Muscle of arm (tissue), 14 donors: ENCODE measurements at places on chromosomes 7 and 10.
A peak's percentile ranks its signal among the peaks of the same experiment; 100 is the strongest.

DNA sequence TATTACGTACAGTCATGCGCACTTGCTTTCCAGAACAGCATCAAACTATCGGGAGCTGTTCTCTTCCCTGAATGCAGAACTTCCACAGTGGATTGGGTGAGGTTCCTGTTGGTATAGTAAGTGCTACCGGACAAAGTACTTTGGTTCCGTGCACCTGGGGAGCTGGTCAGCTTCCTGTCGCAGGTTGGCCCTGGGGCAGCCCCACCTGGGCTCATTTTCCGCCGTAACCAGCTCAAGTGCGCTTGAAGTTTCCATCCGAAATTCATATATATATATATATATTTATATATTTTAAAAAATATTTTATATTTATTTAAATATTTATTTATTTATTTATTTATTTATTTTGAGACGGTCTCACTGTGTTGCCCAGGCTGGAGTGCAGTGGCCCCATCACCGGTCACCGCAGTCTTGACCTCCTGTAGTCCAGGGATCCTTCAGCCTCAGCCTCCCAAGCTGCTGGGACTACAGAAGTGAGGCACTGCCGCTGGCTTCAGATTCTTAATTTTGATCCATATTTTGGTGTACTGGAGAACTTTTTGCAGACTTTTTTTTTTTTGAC lies 6.5 kb downstream of the SCART1 start:
- no peak for DNase-seq

DNA sequence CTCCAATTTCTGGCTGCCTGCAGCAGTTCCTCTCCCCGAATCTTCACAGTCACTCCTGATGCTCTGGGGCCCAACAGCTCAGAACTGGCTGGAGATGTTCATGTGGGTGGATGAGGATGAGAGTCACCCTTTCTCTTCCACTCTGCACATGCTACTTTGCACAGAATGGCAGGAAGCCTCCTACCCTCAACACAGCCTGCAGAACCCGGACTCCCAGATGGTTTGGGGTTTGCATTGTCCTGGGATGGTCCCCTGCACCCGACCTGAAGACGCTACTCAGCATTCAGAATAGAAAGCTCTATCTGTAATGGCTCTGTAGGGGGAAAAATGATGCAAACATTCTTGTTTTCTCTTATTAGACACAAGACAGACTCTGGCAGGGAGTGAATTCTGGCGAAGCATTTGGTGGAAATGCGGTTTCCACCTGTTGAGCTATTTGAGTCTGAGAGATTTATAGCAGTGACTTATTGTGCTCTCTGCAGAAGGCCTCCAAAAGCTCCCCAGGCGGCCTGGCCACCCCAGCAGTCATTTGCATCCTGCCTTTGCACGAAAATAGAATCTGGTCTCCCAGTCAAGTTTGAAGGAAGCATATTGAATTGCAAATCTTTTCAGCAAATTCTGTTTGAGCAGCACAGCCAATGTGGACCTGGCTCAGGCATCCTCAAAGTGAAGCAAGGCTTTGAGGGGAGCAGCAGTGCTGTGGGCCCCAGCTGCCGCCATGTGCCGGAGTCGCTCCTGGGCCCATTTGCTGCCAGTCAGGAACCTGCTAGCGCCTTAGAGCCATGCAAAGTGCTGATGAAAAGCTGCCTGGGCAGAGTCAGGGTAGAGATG lies 309.3 kb downstream of the TCERG1L start:
- peak; percentile 16 for DNase-seq

DNA sequence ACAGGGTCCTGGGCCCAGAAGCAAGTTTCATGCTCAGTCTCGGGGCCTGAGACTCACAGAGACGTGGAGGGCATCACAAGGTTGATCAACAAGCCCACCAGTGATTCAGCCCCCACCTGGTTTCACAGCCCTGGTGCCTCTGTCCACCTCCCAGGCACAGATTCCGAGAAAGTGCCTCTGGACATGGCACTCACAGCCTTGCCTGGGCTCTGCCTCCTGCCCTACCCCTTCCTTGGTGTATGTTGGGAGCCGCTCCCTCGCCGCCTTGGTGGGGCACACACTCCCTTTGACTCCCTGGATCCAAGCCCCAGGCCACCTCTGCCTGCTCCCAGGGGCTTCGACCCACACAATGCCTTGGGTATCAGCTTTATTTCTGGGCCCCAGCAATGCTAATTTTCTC lies 200.8 kb upstream of the PPP2R2D start:
- no peak for DNase-seq

DNA sequence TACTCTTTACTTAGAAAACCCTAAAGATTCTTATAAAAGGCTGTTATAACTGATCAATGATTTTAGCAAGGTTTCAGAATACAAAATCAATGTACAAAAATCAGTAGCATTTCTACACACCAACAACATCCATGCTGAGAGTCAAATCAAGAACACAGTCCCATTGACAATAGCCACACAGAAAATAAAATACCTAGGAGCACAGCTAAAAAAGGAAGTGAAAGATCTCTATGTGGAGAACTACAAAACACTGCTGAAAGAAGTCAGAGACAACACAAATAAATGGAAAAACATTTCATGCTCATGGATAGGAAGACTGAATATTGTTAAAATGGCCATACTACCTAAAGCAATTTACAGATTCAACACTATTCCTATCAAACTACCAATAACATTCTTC lies 427.0 kb downstream of the KCNMA1 start:
- no peak for DNase-seq

- no peak for DNase-seq
Measured at GRCh38 chr7:124989911-124990310, 60.3 kb upstream of the POT1 start.

DNA sequence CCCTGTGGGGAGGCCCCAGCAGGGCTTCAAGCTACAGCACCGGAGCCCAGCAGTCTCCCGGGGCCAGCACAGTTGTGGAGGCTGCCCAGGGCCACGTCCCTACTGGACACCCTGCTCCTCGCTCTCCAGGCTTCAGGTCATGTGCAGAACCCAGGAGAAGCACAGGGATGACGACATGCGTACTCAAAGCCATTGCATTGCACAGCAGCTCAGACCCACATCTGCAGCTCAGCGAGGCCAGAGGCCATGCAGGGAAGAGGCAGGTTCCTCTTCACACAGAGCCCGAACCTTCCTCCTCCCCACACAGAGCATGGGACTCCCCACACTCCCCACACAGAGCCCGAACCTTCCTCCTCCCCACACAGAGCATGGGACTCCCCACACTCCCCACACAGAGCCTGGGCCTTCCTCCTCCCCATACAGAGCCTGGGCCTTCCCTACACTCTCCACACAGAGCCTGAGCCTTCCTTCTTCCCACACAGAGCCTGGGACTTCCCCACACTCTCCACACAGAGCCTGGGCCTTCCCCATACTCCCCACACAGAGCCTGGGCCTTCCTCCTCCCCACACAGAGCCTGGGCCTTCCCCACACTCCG lies 12.3 kb downstream of the CFAP46 start:
- DNase-seq, result no peak

DNA sequence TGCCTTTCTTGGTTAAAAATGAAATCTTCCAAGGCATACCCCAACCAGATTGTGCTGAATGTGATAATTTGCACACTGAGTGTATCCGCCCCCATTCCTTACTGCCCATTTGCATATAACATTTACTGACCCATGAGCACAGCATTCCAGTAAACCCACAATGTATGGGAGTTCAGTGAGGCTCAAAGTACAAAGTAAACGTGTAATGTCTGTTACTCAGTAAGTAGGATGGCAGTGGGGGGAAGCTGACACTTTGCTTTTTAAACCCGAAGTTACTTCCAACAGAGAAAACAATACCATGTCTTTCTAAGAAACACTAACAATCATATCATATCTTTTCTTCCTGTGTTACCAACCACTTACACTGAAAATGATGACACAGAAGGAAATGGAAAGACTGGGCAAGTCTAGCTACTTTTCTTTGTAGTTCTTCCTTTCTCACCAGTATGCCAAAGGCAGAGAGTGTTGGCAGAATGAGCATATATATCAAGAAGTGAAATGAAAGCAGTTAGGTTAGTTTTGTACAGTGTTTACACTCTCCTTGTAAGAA lies 27.1 kb upstream of the SOSTDC1 start:
- DNase-seq, result no peak

- DNase-seq, result no peak
Measured at GRCh38 chr10:47053081-47053798, 142.0 kb downstream of the PTPN20 start.
